ENCODE measurements at places on chromosomes 12 and 14.

DNA sequence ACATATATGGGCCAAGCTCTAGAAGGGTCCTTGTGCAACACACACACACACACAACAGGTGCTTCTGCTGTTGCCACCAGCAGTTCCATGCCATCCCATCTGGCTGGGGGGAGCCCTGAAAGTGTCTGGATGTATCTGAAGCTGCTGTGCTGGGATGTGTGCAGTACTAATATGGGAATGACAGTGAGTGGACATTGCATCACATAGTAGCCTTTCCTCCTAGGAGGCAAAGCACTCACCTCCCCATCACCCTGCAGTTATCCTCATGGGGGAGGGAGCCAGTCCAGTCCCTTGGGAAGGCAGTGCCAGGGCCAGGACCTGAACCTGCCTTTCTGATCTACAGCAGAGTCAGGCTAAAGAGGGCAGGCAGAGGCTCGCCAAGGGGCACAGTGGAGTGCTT, 208.9 kb downstream of the CACNA1C start:
- no peak for DNase-seq

GRCh38 chr12:15972894-15973293, 61.8 kb downstream of the DERA start:
- no peak for DNase-seq

- no peak for DNase-seq
Measured at GRCh38 chr12:124745465-124745890, 118.2 kb downstream of the SCARB1 start.

GRCh38 chr14:100667656-100668055, 59.0 kb upstream of the DLK1 start:
- no peak for DNase-seq

DNA sequence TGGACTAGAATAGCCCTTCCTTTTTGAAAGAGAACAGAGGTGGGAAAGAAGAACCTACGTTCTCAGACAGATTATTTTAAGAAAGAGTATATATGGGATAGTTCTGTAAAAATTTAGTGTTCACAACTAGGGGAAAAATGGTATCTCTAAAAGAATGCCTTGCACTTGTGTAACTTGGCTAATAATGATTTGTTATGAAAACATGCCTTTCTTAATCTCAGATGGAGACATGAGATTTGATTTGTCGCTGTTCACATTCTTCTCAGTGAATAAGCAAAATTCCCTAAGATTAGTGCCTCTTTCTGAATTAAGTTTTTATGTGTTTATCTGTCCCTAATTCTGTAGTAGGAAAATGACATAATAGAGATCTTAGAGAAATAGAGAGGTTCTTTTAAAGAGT, 100.8 kb downstream of the USP15 start:
- no peak for DNase-seq

DNA sequence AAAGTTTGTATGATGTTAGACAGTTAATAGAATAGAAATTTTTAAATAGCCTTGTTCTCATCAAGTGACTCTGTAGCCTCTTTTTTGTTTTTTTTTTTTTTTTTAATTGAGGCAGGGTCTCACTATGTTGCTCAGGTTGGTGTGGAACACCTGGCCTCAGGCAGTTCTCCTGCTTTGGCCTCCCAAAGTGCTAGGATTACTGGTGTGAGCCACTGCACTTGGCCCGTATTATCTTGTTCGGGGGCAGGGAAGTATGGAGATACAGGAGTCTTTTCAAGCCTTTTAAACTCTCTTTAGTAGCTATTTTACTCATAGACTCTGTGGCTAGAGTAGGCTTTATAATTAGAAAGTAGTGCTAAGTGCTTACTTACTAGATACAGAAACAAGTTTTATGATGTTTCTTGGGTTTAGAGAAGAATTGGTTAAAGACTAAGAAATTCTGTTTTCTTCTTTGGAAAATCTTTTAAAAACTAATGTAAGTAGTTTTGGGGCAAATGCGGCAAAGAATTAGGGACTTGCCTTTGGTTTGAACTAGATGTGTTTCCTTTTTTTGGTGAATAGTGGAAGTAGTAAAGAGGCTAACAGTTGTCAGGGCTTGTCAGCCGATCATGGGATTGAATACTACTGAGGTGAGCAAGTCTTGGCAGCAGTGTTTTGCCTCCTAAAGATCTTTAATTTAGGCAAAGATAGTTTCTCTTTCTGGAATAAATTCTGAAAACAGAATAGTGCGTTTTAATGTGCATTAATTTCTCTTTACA, 31.3 kb downstream of the FBXO34 start:
- peak; percentile 37 for DNase-seq

DNA sequence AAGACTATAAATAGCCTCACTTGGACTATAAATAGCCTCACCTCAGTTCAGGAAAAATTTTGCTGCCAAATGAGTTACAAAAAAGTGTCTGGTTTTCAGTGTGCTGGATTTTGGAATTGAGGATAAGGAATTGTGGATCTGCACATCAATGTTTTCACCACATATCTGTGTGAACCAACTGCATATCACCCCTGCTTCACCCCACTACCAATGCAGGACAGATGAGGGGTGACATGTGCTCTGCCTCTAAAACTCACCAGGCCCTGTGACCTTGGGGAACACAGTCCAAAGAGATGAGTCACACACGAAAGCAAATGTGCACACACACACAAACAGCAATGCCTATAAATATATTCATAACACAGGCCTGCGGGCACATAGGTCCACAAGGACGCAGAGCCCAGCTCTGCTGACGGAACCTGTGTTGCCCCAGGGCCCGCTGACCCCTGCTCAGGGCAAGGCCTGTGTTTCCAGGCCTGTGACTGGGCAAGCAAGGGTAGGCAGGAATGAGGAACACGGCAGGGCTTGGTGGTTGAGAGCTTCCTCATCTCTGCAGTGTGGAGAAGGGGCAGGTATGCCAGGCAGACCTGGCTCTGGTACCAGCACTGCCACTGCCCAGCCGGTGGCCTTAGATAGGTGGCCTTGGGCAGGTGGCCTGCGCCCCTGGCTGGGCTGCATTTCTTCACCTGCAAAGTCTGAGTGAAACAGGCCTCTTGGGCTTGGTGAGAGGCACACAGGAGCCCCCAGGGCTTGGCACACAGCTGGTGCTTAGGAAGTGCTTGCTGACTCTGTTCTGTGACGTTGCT, 82.4 kb downstream of the ARL6IP4 start:
- no peak for DNase-seq

GRCh38 chr14:101118746-101119591, 215.4 kb upstream of the RTL1 start:
- no peak for DNase-seq

DNA sequence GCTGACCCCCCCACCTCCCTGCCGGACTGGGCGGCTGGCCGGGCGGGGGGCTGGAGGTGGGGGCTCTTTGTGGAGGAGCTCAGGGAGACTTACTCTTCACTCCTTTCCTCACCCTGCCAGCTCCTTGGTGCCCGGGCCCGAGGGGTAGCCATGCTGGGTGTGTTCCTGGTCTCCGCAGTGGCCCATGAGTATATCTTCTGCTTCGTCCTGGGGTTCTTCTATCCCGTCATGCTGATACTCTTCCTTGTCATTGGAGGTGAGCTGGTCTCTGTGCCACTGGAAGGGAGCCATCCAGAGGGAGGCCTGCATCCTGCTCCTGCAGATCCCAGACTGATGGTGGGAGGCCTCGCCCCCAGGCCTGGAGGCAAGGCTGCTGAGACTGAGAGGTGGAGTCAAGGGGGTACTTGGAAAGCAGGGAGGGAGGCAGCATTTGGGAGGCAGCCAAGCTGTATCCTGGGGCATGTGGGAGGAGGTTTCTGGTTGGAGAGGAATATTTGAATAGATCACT, 19.7 kb downstream of the SOAT2 start:
- DNase-seq, result peak; percentile 32

GRCh38 chr12:37547611-37548010, 769.0 kb upstream of the ALG10B start:
- no peak for DNase-seq
